Stimulated activated CD4-positive, alpha-beta T cell treated with anti-CD3 and anti-CD28 coated beads, Interleukin-12 subunit alpha, Interleukin-12 subunit beta, amount 100 ng/mL, for 24 hours (primary cell): ENCODE measurements at places on chromosomes 1 and 21.

DNA sequence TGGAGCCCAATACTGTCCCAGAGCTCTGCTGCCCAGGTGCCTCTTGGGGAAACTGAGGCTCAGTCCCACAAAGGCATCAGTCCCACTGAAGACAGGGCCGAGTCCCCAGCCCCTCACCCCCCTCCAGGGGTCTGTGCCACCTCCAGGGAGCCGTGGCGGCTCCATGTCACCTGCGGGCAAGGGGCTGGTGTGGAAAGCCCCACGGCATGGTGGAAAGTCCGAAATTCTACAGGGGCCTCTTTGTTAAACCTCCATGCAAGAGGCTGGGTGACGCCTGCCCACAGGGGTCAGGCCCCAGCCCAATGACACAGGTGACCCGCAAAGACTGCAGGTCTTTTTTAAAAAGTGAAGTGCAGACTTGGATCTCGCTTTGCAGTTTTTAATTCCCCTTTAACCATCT is 3.3 kb upstream of the AIRE start:
- DNase-seq = no peak

- no peak for DNase-seq
These were observed 10.0 kb downstream of the LRRC53 start for GRCh38 chr1:74502432-74502831.

DNA sequence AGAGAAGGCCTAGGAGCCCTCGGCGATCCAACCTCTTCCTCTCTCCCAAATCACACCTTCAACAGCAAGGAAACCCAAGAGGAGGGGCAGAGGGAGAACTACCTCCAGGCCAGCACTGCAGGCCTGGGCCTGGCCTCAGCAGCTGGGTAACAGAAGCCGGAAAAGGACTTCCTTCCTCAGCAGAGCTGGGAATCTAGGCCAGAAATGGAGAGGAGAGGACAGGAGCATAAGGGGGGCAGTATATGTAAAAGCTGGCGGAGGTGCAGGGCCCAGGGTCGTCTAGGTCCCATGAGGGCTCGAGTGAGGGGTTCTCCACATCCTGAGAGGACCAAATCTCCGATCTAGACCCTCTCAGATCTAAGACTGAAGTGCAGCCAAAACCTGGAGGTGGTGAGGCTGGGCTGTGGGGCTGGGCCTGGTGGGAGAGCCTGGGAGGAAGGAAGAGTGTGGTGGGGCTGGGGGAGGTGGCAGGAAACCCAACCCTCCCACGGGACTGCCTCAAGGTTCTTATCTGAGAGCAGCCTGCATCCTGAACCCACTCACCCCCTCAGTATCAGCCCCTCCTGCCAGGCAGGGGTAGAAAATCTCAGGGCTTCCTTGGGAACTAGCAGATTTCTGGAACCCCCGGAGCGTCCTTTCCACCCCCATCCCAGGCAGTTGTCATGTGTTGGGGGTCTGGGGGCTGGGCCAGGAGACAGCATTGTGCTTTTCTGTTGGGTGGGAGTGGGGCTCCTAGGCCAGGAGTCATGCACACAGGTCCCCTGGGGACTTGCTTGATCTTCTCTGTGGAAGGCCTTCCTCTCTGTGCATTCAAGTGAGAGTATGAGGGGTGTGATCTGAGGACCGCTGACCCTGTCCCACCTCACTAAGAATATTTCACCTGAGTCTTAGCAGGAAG is 33.0 kb downstream of the PIK3C2B start:
- peak; percentile 13 for DNase-seq

DNA sequence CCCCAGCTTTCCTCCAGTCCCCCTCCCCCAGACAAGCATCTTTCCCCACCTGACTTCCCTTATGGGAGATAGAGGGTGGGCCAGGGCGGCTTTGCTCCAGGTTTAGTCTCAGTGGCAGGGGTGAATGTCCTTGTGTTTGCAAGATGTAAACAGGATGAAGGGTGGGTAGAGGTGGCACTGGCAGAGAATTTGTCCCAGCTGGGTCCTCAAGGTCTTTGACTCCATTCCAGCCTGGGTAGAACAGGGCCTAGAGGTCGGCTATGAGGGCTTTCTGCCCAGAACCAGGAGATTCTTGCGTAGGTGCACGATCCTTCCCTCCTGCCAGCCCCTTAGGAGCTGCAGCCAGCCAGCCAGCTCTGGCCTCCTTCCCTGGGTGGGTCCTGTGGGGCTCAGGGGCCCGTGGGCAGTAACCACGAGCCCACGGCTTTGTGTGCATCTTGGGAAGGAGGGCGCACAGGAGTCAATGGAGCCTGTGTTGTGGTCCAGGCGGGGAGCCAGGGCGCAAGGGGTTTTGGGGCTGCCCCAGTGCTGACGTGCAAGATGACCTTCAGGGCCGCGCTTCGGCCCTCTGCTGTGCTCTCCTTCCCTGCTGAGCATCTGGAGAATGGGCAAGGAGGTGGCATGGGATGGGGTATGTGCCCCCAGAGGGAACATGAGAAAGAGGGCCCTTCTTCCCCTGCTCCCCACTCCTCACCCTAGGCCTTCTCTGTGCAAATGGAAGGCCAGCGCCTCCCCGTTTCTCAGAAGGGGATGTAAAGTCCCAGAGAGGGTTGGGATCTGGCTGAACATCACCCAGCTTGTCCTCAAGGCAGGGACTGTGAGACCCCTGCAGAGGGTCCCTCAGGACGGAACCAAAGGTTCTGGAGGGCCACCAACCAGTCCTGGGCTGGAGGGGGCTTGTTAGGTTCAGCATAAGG is 15.7 kb downstream of the POU3F1 start:
- no peak for DNase-seq

DNA sequence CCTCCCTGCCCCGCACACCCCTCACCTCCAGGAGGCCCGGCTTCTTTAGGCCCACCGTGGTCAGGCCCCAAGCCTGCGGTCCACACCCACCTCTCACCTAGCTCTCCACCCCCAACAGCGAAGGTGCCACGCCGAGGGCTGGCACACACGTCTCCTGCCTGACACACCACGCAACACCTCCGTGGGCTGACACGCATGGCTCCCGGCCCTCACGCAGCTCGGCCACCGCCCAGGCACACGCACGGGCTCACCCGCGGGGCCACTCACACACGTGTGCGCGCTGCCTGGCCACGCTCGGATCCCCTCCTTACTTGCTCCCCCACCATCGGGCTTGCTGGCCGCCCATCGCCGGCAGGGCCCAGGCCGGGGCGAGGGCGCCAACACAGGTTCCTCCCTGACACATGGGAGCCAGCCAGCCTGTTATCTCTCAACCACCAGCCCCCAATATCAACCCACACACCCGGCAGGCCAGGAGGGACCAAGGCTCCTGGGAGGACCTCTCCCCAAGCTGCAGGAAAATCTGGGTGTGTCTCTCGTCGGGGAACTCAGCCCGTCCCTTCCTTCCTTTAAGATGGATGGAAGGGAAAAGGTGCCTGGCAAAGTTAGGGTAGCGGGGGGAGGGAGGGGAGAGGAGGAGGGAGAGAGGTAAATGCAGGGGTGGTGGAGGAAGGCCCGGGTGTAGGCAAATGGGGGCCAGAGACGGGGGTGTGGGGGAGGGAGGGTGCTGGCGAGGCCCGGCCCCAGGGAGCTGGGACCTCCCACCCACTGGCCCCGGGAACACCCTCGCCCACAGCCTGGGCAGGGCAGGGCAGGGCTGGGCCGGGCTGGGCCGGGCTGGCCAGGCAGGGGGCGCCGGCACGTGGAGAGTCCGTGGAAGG is 546 bp downstream of the ELOVL1 start:
- DNase-seq = peak; percentile 57

DNA sequence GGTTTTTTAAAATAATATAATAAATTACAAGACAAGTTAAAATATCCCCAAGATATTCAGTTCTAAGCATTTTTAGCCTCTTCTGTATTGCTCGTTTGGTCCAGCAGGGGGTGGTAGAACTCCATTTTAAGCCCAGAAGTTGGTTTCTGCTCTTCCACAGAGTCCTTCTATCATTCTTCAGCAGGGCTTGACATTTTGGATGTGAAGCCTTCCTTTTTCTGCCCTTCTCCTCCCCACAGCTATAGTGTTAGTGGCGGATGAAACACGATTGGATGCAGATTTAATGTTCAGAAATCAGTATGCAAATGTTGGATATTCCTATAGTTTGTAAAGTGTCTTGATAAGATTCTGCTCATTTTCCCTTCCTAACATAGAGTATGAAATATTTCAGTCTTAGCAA is 1.4 kb downstream of the NCAM2 start:
- DNase-seq = no peak

GRCh38 chr1:41382480-41383090 is 21.4 kb downstream of the FOXO6 start:
- no peak for DNase-seq
